ENCODE measurements at places on chromosomes 13 and 19.
A peak's percentile ranks its signal among the peaks of the same experiment; 100 is the strongest.

DNA sequence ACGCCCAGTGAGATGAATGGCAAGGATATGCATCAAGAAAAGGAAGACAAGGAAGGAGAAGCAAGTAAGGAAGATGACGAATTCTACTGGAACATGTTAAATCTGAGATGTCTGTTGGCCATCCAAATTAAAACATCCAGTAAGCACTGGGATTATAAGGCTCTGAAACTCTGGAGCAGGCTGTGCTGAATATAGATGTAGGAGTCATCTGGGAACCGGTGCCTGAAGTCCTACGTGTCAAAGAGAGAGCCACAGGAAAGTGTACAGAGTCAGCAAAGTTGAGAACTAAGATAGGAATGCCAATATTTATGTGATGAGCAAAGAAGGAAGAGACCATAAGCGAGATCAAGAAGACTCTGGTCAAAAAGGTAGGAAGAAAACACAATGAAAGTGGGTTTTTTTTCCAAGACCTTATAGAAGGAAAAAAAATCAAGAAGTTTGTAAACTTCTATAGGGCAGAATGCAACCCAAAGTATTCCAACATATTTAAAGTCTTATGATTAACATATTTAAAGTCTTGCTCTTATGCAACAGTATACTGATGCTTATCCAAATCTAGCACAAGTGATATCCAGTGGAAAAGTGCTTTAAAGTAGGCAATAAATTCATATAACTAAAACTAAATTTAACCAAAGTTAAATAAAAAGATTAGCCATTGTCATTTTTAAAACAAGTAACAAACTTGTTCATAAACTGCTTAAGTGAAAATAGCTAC, 51.2 kb upstream of the EEF1AKMT1 start:
- DNase-seq, result no peak

DNA sequence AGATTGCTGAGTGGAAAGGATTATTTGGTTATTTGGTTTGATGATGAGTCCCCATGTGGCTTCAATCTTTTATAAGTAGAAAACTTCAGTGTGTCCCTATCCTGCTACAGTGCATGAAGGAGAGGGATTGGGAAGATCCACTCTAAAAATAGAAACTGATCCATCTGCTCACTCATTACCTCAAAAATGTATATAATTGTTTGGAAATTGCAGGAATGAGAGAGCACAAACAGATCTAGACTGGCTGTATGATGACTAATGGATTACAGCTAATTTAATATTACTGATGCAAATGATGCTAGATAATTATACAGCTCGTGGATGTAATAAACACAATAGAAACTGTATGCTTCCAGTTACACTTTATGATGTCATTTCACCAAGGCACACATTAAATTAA, 625.3 kb upstream of the PRR20A start:
- DNase-seq, result no peak

DNA sequence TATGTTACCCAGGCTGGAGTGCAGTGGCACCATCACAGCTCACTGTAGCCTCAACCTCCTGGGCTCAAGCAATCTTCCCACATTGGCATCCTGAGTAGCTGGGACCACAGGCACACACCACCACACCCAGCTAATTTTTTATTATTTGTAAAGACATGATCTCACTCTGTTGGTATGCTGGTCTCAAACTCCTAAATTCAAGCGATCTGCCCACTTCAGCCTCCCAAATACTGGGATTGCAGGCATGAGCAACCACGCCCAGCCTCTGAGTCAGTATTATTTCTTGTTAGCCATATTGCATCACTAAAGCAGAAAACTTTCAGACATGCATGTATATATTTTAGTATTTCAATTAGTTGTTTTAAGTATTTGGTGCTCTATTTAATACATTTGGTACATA, 376.4 kb downstream of the GPC6 start:
- DNase-seq, result no peak

GRCh38 chr19:14106840-14107239, 10.7 kb downstream of the PRKACA start:
- DNase-seq, result no peak

GRCh38 chr13:114174529-114174961, 4.5 kb upstream of the CFAP97D2 start:
- DNase-seq, result no peak

DNA sequence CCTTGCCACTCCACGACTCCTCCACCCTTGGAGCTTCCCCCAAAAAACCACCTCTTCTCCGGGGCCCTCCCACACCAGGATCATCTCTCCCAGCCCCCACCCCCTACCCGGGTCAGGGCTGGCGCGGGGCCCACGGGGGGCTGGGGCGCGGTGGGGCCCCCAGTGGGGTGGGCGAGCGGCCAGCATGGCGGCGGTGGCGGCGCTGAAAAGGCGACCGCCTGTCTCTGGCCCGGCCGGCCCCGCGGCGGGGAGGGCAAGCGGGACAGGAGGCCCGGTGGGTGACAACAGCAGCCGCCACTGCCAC, 850 bp downstream of the DYRK1B start:
- no peak for DNase-seq

DNA sequence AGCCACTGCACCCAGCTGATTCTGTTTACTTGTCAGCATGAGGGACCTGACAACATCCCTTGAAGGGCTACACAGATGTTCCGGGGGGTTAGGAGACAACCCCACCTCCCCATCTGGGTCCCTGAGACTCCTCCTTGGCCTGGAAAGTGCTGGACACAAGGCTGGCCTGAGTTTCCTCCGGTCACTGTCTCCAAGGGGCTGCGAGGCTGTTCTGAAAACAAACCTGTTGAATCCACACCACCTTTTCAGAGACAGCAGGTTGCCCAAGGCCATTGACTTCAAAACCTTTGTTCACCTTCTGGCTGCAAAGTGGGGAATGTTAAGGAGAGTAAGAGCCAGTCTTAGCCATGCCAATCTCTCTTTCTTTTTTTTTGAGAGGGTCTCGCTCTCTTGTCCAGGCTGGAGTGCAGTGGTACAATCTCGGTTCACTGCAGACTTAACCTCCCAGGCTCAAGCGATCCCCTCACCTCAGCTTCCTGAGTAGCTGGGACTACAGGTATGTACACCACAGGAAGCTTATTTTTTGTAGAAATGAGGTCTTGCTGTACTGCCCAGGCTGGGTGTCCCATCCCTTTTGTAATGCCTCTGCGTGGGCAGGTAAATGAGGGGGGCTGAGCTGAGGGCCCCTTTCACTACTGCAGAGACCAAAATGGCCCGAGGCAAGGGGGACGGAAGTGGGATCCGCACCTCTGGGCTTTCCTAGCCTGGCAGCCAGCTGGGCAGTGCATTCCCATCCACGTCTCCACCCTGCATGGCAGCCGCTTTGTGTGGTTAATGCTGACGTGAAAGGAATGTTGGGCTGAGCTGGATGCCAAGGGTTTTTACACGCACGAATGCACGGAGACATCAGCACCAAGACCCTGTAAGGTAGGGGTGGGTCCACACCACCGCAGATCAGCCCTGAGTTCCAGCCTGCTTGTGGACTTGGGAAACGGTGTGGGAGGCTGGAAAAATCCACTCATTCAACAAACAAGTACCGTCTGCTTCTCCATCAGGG, 1.9 kb upstream of the ZNF628 start:
- no peak for DNase-seq

DNA sequence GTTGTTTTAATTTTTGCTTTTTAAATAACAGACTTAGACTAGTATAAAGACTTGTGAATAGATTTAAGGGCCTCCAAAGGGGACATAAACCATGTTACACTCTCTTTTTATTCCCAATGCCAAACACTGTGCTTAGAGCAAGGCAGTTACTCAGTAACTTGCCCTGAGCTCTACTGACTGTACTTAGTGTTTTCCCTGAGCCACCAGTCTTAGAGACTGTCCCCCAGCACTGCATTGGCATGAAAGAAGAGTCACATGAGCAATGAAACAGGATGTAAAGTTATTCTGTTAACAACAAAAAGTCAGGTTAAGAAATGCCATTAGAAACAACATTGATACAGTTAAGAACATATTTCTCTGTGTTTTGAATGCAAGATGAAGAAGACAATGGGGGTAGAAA, 187.9 kb downstream of the TBC1D4 start:
- no peak for DNase-seq

DNA sequence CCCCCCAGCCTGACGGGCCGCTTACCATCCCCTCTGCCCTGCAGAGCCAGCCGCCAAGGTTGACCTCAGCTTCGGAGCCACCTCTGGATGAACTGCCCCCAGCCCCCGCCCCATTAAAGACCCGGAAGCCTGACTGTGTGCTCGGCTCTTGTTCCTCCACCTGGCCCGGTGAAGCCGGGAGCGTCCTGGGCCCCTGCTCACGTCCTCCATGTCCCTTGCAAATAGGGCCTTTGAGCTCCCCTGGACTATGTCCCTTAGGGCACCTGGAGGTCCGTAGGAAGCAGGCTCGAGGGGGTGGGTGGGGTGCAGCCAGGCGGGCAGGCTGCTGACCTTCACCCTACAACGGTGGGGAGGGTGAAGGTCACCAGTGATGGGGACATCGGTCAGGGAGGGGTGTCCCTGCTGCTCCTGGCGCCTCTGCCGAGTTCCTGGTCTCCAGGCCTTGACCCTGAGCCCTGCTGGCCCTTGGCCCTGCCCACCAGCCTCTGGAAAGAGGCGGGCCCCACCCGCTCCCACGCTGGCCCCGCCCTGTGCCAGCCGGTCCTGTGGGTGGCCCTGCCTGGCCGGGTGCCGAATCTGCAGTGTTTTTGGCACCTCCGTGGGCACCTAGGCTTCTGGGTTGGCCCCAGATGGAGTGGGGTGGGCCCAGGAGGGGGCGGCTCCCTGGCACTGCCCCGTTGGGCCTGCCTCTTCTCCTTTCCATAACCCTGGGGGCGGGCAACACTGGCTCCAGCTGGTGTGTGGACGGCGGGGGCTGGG, 3.3 kb downstream of the ATP5F1D start:
- no peak for DNase-seq

- DNase-seq, result no peak
Measured at GRCh38 chr19:57850553-57851017, 926 bp downstream of the ZNF587 start.

DNA sequence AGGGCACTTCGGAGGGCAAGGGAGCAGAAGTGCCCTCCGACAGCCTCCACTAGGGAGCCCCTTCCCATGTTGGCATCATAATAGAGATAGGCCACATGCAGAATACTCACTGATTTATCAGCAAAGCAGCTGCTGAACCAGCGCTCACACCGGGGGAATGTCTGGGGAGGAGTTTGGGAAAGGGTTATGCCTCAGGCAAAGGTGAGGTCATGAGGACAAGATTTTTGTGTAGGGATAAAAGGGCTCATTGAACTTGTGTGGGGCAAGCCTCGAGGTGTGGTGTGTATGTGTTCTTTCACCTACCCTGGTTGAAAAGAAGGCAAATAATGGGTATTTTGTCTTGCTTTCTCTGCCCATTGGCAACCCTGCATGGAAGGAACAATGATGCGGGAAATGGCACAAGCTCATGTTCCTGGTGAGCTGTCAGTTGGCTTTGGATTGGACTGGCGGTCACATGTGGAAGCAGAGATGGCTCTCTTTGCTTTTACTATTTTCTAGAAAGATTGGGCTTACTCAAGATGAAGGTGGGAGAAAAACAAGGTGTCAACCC, 39.1 kb upstream of the SLC7A9 start:
- no peak for DNase-seq

- DNase-seq, result no peak
Measured at GRCh38 chr13:44231786-44232516, 141.7 kb upstream of the SERP2 start.

DNA sequence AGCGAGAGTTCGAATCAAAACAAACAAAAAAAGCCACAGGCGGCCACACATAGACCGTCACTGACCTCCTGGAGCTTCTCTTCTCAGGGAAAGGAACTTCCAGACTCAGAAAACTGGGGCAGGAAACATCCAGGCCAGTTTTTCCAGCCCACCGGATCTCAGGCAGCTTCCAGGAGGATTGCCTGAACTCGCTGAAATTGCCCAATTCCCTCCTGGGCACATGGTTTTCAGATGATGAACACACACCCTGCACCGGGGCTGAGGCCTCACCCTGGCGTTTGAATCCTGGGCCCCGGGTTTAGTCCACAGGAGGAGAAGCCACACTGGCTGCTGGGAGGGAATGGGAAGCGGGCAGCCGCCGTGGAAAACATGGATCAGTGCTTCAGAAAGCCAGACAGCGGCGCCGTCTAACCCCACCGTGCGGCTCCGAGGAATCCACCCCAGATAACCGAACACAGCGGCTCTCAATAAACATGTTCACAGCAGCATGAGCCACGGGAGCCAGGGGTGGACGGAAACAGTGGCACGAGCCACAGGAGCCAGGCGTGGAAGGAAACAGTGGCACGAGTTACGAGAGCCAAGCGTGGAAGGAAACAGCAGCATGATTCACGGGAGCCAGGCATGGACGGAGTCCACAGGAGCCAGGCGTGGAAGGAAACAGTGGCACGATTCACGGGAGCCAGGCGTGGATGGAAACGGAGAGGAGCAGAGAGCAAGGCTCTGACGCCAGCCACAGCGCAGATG, 18.2 kb upstream of the PTBP1 start:
- DNase-seq, result no peak

- no peak for DNase-seq
Measured at GRCh38 chr19:18603255-18603957, 3.2 kb downstream of the CRLF1 start.

DNA sequence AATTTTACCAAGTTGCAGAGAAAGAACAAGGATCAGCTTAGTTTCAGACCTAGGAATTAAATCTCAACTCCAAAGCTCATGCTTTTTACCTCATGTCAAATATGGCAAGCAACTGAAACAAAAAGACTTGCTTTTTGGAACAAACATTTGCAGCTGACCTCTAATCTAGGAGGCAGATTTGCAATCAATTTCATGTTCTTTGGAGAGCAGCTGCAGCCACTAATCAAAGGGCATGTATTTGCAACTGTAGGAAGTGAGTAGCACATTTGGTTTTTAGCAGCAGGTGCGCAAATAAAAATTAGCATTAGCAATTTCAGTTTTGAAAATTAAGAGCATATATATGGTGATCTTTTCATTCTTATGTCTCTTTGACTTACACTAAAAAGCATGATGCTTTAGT, 459.3 kb upstream of the SLC10A2 start:
- no peak for DNase-seq

GRCh38 chr13:76380446-76381065, 505.6 kb downstream of the KCTD12 start:
- no peak for DNase-seq

DNA sequence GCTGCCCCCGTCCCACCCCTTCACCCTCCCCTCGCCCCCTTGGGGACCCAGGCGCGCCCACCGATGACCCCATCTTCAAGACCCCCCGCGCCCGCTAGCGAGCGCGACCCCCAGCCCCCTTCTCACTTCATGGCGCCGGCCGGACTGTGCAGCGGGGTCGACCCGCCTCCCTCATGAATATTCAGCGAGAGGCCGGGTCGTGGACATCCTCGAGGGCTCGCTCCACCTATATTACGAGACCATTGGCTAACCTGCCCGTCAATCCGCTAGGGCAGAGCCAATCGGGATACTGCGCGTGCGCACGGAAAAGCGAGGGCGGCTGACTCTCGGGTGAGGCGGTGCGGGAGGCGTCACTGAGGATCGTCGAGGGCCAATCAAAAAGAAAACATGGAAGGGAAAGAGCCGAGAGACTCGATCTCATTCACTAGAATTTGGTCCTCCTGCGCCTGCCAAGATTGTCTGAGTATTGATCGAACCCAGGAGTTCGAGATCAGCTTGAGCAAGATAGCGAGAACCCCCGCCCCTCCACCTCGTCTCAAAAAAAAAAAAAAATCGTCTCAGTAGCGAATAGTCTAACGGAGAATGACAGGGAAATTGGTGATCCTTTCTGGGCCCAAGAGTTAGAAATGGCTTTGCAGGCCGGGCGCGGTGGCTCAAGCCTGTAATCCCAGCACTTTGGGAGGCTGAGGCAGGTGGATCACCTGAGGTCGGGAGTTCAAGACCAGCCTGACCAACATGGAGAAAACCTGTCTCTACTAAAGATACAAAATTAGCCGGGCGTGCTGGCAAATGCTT, at the start of gene ERCC2:
Gene ERCC2 (minus strand): TSS at position 164 of the 795 bp plus-strand sequence. CDS start 33 bp downstream, at position 131.
- peak; percentile 100 for DNase-seq

GRCh38 chr19:11848200-11848593, 329 bp upstream of the ZNF439 start:
- DNase-seq, result no peak

GRCh38 chr13:98524391-98524790, 52.5 kb downstream of the STK24 start:
- no peak for DNase-seq
